GM12892 (cell line): ENCODE measurements at places on chromosomes 5 and 9.

DNA sequence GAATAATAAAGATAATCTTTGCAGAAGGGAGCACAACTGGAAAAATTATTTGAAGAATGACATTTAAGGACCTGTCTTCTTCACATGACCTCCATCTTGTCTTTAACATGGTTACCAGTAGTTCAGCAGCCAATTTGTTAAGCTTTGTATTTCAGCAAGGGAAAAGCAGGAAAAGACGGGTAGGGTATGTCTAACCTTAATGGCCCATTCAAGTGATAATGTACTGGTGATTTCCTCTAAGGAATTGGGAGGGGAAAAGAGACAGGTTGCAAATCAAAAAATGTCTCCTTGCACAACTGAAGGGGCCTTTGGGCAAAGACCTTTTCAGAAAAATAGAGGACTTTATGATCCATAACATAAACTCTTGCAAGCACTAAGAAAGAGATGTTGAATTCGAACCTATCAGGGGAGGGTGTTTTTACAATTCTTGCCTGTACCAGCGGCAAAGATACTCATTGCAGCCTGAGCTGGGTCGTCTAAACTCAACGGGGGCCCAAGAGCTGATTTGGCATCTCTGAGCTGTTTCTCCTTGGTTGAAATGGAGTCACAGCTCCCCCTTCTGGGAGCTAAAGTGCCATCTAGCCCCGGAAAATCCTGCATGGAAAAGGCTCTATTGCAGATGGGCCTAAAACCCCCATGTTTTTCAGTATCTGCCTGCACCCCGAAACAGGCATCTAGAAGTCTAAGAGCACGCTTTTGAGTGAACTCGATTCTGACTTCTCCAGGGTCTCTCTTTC is 3.8 kb downstream of the BRINP1 start:
- no peak for DNase-seq

DNA sequence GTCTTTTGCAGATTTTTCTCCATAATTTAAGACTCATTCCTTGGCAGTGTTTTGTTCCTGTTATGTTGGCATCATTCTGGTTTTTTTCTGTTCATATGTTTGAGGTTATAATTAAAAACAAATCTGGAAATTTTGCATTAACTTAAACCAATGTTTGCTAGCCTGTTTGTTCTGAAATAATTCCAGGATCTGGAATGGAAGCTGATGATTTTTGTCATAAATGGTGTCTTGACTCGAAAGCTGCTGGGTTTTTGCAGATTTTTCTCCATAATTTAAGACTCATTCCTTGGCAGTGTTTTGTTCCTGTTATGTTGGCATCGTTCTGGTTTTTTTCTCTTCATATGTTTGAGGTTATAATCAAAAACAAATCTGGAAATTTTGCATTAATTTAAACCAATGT is 318.7 kb upstream of the IRX4 start:
- DNase-seq, result no peak

DNA sequence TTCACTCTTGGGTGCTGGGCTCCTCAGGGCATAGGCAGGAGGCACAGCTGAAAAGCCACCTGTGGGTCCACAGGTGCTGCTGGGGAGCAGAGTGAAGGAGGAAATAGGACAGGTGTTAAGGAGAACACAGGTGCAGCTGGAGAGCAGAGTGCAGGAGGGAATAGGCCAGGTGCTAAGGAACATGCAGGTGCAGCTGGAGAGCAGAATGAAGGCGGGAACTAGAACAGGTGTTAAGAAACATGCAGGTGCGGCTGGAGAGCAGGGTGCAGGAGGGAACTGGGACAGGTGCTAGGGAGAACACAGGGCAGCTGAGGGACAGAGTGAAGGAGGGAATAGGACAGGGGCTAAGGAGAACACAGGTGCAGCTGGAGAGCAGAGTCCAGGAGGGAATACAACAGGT is 43.8 kb upstream of the PLEKHG4B start:
- DNase-seq, result no peak

DNA sequence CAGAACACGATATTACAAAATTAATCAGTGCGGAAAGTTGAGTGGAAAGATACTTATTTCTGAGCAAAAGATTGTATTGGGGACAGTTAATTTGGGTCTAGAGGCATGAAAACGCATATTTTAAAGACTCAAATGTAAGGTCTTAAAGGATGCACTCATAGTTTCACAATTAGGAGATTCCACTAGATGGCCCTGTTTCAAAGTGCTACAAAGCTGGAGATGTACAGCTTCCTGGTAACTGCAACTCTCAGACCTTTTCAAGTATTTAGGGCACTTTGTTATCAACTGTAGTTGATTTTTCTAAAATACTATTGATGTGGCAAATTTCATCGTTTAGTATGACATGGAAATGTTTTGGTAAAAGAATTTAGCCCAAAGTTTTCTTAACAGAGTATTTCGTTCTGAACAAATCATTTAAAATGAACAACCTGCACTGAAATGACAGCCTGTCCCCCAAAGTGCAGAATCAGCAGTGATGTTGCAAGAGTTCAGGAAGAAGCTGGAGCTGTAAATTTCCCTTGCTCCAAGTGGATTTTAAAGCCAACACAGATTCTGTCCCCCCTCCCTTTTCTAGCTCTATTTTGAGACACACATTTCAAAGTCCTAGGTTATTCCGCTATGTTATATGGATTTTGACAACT is 16.2 kb upstream of the NDUFB6 start:
- DNase-seq, result no peak

- DNase-seq, result no peak
Measured at GRCh38 chr5:151718646-151719045, 31.9 kb upstream of the SPARC start.

DNA sequence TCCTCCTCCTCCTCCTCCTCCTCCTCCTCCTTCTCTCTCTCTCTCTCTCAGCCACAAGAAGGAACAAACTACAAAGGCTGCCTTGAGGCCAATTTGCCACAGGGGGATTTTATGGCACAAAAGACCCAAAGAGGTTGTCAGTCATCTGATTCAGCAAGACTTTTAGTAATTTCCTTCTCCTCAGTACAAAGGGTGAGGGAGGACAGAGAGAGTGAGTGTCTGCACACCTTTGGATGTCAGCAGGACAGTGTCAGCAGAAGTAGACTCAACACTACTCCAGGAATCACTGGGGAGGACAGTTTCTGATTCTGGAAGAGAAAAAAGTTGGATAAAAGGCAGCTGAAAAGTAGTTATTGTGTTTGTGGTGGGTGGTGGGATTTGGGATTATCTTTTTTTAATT is 13.6 kb downstream of the TIMD4 start:
- DNase-seq, result no peak

DNA sequence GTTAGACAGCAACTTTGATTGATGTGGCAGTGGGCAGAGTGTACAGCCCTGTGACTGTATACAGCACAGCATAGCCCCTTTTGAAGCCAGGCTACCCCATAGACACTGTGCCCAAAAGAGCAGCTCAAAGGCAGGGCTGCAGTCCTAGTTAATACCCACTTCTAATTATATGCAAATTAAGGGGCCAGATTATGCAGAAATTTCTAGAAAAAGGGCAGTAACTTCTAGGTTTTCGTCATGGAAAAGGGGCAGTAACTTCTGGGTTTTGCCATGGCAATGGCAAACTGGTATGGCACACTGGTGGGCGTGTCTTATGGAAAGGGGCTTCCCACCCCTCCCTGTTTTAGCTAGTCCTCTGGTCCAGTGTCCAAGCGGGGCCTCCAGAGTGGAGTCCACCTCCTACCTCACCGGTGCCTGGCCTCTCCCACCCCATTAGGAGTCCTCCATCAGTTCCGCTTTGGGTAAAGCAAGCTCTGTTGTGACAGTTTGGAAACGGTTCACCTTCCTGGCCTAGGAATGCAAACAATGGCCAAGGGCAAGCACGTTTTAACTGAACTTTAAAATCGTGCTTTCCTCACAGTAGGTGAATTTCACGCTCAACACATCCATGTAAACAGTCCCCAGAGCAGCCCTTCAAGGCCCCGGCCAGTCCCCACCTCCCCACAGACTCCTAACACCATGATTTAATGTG is 5.6 kb downstream of the ADAMTS13 start:
- DNase-seq, result no peak

DNA sequence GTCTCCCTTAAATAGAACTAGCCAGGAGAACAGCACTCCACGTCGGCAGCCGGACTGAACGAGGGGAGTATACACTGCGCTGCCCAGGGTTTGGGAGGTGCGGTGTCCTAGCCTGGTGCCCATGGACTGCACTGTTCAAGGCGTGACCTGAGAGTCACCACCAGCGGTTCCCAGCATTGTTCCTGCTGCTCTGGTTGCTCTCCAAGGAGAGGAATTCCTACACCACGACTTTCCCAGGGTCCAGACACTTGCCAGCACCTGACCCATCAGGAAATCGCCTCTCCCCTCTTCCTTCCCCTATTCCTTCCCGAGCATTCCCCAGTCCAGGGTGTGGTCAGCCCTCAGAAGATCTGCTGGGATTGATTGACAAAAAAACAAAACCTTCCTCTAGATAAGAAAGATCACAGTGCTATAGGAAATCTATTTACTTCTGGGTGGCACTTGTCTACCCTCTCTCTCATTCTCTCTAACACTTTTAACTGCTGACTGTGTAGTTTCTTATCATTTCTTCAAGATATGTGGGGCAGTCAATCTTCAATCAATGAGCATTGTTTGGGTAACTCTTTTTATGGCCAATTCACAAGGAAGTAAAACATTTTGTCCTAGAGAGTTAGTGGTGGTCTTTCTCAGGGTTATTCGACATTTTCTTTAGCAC is 297.8 kb upstream of the ACTBL2 start:
- no peak for DNase-seq

DNA sequence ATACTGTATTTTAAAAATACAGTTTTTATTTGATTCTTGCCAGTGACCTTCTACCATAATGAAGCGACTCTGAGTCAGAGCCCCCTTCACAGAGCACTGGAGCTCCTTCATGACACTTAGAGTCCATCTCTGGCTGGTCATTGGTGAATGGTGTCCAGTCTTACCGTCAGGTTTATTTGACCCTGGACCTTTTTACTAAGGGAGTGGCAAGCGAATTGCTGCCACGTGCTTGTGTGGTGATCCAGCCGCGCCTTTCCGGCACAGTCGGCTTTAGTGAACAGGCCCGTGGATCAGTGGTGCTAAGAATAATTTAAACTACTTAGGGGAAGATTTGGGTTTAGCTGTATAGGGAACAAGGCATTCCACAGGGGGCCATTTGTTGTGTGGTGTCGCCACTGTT is 48.5 kb downstream of the PRRC2B start:
- DNase-seq, result no peak

DNA sequence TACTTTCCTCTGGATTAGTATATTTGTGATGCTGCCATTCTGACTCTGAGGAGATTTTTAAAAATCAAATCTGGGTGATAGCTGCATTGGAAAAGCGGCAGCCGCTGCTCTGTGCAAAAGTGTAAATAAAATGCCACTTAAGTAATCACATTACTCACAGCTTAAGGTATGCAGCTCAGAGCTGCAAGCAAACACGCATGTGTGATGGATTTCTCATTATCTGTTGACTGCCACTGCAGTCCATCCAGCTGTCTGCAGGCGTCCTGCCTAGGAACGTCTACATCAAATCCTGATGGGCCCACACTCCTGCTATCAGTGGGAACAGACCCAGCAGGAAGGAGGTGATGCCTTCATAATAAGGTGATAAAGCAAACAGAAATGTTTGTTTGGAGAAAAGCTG is 216.9 kb downstream of the SPOCK1 start:
- DNase-seq, result no peak

DNA sequence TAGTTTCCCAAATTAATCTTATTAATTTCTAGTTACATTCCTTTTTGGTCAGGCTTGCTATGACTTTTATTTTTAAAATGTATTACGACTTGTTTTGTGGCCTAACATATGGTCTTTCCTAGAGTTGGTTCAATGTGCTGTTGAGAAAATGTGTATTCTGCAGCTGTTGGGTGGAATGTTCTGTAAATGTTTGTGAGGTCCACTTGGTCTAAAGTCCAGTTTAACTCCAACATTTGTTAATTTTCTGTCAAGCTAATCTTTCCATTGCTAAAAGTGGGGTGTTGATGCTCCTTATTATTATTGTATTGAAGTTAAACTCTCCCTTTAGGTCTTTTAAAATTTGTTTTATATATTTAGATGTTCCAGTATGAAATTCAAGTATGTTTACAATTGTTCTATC is 1010.8 kb upstream of the EDIL3 start:
- DNase-seq, result no peak

DNA sequence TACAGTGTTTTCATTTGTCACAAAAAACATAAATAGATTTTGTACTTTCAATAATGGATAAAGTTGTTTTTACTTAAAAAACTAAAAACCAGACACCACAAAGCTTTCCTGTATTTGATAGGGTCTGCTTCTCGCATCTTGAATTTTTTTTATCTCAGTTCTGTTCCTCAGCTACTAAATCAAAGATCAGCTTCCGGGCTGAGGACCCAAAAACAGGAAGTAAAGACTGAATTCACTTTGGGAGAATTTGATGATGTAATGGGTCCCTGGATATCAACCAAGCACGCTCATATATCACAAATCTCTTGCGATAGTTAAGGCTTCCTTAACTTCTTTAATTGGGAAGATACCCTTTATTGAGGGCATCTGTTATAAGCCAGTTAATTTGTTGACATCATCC is 24.1 kb downstream of the ITK start:
- no peak for DNase-seq

DNA sequence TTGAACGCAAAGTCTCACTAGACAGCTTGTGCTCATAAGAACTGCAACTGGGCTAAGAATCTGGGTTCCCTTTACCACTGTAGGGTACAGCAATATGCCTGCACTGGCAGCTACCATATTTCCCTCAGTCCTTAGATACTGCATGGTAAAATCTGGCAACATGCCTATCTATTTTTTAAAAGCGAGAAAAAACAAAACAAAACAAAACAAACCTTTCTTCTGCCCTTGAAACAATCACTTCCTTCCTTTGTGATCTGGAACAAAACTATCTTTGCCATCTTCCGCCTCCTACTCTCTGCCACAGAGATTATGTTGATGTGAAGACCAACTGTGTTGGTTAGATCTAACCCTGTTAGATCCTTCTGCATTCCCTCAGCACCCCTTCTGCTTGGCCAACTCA is 242.9 kb downstream of the EBF1 start:
- no peak for DNase-seq

DNA sequence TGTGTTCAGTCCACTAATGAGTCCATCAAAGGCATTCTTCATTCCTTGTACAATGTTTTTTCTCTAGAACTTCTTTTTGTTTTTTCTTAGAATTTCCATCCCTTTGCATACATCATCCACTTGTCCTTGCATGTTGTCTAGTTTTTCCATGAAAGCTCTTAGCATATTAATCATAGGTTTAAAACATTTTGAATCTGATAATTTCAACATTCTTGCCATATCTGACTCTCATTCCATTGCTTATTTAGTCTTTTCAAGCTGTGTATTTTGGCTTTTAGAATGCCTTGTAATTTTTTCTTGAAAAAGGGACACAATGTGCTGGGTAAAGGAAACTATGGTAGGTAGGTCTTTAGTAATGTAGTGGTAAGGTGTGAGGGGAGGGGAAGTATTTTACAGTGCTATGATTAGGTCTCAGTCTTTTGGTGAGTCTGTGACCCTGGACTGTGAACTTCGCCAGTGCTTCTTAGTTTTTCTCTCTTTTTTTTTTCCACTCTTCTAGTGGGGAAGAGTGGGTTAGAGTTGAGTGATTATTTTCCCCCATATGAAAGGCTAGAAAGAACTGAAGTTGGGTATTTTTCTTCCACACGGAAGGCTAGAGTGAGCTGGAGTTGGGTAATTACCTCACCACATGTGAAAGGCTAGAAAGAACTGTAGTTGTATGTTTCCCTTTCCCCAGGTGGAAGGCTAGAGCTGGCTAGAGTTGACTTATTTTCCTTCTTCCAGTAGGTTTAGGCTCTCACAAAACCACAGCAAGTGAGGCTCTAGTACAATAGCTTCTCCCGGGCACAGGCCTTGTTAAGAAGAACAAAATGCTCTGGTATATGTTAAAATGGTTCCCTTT is 172.1 kb downstream of the SNX18 start:
- DNase-seq, result no peak

- no peak for DNase-seq
Measured at GRCh38 chr9:110707419-110707818, 38.8 kb downstream of the MUSK start.
